ENCODE measurements at places on chromosomes 1 and 21. TPM values are rescaled to one million over a fixed set of nuclear protein-coding genes. Genes with fewer than 3 reads are reported as not detected.

- no peak for DNase-seq
These were observed 59.7 kb downstream of the UBE2T start for GRCh38 chr1:202282025-202282371.

DNA sequence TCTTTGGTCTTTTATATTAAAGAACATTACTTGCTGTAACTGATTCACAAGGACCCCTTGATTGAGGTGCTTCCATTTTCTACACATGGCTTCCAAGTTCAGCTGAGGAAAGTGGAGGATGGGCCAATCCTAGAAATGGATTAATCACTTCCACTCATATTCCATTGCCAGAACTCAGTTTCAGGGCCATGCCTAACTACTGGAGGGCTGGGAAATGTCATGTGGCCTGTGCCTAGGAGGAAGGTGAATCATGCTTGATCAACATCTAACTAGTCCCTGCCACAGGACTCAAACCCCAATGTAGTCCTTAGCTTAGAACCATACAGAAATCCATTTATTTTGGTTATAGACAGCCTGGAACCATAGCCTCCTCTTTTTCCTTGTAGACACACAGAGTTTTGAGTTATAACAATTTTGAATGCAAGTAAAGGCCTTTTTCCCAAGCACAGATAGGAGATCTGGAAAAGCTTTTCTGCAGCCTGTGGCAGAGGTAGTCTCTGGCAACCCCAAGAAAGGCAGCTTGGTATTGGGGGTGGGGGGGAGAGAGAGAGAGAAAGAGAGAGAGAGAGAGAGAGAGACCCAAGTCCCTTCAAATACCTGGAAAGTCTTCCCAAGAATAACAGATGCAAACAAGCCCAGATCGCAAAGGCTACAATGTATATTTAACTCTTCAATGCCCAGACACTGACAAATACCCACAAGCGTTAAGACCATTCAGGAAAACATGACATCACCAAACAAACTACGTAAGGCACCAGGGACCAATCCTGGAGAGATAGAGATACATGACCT lies 12.5 kb downstream of the MAST2 start:
- no peak for DNase-seq

DNA sequence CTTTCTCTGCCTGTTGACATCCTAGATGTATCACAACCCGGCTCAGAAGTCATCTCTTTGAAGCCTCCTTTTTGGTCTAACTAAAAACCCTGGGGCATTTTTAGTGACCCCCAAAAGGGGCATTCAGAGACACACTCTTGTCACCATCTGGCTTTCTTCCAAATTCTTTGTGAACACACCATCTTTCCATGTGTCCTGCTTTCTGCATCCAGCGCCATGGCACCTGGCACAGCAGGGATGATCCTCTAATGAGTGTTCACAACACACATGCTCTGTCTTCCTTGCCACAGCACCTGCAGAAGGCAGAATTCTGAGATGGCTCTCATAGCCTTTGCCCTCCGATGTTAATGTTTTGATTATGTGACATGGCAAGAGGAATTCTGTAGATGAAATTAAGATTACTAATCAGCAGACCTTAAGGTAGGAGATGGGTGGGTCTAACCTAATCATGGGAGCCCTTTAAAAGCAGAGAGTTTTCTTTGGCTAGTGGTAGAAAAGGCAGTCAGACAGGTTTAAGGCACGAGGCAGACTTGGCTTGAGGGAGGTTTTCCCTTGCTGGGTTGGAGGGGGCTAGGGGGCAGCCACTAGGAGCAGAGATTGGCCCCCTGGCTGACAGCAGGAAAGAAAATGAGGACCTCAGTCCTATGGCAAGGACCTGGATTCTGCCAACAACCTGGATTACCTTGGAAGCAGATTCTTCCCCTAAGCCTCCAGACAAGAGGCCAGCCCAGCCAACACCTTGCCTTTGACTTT lies 4.9 kb upstream of the TMEM61 start:
- DNase-seq: no peak

GRCh38 chr1:22503721-22504410 lies 52.2 kb downstream of the ZBTB40 start:
- no peak for DNase-seq

- no peak for DNase-seq
These were observed 18.2 kb downstream of the PRRX1 start for GRCh38 chr1:170682169-170682568.

- DNase-seq: no peak
These were observed at the start of gene HORMAD1 for GRCh38 chr1:150720703-150721102. Gene HORMAD1, minus strand, starts transcription at chr1:150720895. Its CDS starts 1,390 bp downstream, at chr1:150719505.

- no peak for DNase-seq
These were observed 2.2 kb downstream of the SFPQ start for GRCh38 chr1:35190784-35191183.

DNA sequence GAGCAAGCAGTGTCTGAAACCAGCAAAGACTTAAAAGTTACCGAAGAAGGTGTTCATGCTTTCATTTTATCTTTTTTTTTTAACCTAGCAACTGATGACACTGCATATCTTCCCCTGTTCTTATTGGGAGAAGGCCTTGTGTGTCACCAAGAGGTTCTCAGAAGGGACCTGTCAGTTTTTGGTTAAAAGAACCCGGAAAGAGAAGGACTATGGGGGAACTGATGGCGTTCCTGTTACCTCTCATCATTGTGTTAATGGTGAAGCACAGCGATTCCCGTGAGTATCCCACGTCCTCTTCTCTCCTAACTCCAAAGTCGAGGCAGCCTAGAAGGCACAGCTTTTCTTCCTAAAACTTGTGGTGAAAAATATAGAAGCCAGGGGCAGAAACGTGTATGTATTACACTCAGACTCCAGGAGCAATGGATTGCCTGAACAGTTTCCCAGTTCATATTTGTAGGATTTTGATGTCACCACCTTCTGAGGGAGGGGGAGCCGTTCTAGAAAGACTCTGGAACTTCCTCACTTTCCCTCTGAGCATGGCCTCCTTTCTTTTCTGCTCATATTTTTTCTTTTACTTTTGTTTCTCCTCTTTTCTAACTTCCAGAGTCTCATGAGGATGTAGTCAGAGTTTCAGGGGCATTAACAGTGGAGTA lies at the start of gene MR1:
Gene MR1, plus strand, starts transcription at position 185 of the 653 bp plus-strand sequence. Its CDS starts 25 bp downstream, at position 210.
- peak; percentile 38 for DNase-seq

DNA sequence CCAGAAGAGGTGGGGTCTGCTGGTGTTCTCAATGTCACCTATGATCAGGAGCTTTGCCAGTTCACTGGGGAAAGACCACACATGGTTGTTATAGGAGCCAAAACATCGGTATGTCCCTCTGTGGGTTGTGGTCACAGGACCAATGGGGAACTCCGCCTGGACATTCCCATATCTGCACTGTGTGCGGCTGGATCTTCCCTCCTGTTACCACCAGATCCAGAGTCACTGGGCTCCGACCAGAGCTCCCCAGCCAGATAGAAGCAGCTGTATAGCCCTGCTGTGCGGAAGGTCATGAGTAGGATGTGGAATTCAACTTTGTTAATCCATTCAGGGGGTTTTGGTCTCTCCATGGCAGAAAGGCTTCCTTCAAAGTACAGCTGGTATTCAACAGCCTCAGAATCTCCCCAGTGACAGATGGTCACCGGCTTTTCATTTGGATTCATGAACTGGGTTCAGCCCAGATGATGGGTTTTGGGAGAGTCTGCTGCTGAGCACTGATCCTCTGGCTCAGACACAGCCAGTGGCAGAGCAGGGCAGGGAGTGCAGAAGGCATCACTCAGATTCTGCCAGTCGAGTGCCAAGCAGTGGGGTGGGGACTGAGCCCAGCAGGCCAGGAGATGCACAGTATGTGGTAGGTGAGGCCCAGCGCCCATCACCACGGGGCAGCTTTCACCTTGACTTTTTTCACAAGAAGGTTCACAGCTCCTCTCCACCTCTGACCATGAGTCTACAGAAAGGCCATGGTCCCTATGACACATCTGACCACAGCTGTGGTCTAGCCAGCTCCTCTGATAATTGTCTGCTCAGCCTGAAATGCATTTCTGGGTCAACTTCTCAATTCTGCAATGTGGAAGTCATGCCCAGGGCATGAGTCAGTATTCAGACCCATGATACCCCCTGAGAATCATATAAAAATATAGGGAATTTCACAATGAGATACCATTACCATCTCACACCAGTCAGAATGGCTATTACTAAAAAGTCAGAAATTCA lies 2.9 kb upstream of the SHCBP1L start:
- DNase-seq: peak; percentile 58

DNA sequence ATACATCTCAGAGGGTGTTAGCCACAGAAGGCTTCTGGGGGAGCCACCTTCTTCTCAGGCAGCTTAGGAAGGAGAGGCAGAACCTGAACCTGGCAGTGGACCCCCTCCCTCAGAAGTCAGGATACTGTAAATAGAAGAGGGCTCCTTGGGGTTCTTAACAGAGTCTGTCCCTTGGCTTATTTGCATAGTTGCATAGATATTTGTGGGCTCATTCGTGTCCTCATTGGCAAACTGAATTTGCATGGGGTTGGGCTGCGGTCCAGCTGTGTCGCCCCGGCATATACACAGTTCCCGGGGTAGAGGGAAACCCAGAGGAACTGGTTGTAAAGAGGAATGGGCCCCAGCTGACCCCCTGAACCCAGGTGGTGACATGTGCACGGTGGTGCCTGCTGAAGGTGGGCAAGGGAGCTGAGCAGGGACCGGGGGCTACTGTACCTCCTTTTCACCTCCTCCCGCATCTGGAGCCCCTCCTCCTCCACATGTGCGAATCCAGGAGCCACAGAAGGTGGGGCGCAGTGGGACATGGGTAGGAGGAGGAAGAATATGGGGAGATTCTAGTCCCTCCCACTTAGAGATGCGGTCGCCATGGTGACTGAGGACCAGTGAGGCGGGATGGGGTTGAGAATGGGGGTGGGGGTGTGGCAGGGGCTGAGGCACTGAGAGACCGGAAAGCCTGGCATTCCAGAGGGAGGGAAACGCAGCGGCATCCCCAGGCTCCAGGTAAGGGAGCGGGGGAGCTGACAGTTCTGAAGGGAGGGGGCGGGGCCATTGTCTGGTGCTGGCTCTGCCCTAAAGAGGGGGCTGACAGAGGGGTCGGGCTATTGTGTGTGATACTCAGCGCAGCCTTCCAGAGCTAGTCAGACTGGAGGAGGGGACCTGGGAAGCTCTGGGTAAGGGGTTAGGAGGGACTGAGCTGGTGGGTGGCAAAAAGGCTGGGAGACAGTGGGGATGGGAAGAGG lies 3.7 kb upstream of the SEMA4A start:
- no peak for DNase-seq

- no peak for DNase-seq
These were observed 4.8 kb downstream of the AGO3 start for GRCh38 chr1:35935442-35936388.

- no peak for DNase-seq
These were observed 75.8 kb downstream of the CACNA1E start for GRCh38 chr1:181559142-181559541.

DNA sequence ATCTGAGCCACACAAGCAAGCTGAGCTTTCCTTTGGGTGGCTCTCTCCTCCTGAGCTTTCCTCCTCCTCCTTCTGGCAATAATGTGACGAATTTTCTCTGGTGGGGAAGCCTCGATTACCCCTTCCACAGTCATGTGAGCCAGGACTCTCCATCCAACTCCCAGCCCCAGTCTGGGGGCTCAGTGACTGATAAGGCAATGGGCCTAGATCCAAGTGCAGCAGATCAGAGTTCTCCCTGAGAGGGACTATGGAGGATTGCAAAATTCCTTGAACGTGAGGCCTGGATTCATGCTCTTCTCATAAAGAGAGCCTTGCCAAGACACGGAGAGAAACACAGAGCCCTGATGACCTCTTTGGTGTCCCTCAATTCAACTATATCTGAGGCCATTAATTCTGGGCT lies 31.3 kb upstream of the TRIM67 start:
- DNase-seq: no peak

DNA sequence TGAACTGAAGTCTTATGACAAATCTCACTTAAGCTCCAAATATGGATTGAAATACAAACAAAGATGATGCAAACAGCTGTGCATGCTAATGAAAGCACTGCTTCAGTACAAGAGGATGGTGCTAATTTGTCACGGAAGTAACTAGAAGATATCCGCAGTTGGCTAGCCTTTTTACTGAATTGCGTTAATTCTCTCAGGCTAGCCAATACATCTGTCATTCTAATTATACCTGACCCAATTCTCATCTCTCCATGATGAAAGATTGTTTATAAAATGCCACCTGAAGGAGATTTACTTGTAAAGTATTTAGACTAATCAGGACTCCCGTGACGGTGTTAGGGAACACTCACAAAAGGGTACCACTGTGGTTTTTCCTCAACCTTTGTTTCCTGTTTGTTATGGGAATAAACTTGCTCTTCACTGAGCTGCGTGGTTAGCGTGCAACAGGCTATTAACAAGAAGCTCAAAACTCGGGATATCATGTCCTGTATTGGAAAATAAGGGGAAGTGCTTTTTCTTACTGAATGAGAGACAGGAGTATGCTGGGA lies 162.5 kb downstream of the APP start:
- DNase-seq: no peak

- DNase-seq: no peak
These were observed 59.8 kb downstream of the XCL1 start for GRCh38 chr1:168636200-168636599.

DNA sequence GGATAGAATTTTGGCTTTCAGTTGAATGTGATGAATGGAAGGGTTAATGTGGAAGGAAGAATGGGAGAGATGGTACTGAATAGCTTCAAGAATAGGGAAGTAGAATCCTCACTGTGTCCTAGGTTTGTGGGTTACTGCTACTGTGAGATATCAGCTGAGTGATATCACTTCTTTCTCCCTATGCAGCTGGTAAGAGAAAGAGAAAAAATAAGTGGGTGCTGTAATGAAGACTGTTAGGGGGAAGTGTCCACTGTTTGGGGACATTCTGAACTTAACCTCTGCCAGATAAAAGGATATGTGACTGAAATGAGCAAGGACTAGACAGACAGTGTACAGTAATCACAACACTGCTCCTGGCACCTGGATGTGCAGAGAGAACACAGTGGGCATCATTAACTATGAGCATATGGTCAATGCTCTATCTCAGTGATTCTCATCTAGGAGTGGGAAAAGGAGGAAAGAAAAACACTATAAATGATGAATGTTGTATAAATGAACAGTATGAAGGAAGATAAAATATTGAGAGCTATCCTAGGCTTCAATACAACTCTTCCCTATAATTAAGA lies 25.6 kb upstream of the MOB3C start:
- DNase-seq: no peak

YRDC gene
- polyA plus RNA-seq: 15.6 TPM

GCSAML gene
- polyA plus RNA-seq: not detected
